CD4-positive, alpha-beta T cell treated with Interleukin-12 subunit alpha and Interleukin-12 subunit beta, for 1 hour (primary cell): ENCODE measurements at places on chromosomes 11 and 22.

DNA sequence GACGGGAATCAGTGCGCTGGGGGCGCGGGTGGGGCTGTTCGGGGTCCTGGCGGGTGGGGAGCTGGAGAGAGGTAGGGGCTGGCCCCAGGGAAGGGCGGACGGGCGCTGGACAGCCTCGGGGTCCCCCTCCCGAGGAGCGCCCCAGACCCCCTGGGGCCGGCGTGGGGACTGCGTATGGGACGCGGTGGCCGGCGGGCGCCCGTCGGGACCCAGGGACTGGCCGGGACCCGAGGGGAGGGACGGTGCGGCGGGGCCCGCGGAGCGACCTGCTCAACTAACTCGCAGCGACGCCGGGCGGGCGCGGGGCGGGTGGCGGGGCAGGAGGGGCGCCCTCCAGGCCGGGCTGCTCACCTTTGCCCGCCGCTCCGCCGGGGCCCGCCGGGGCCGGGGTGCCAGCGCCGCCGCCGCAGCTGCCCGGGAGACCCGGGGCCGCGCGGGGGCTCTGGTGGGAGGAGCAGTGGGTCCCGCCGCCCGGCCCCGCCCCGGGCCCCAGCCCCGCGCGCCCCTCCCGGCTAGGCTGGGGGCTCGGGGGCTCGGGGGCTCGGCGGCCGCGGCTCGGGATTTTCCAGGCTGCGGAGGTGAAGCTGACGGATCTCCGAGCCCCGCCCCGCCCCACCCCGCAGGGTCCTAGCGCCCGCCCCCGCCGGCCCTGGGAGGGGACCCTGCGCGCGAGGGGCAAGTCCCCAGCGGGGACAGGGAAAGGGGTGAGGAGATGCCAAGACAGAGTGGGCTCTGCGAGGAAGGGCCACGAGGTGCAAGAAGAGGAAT lies 12.3 kb downstream of the STARD10 start:
- DNase-seq = peak; percentile 74

DNA sequence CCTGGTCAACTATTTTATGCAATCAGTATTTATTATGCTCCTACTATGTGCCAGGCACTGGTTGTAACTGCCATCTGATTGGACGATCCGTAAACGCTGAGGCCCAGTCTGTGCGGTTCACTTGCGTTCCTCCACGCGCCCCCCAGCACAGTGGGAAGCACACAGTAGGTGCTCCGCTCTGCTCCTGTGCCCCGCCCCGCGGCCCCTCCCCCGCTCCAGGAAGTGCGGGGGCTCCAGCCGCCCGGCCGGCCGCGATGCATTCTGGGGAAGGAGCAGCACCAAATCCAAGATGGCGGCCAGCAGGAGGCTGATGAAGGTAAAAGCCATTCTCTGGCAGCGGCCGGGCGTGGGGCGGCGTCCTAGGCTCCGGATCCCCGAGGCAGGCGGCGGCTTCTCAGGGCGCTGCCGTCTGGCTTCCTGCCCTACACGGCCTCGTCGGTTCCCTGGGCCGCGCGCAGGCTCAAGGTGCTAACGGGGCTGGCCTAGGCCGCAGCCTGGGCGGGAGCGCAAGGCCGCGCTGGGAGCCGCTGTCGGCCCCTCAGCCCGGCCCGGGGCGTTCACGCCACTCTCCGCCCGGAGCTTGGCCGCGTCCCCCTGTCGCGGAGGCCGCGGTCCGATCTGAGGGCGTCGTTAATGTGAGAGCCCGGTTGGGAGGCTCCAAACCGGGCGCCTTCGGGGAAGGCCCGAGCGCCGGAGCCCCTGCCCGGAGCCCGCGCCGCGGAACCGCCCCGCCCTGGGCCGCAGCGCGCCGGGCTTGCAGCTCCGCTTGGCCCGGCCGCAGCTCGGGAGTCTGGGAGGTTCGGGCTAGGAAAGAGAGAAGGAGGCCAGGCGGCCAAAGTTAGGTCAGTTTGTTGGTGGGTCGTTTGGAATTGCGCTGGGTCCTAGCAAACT lies at the start of gene UBE2L3:
Gene UBE2L3, plus strand, starts transcription at position 259 of the 891 bp plus-strand sequence. Its CDS starts 31 bp downstream, at position 290.
- peak; percentile 85 for DNase-seq

DNA sequence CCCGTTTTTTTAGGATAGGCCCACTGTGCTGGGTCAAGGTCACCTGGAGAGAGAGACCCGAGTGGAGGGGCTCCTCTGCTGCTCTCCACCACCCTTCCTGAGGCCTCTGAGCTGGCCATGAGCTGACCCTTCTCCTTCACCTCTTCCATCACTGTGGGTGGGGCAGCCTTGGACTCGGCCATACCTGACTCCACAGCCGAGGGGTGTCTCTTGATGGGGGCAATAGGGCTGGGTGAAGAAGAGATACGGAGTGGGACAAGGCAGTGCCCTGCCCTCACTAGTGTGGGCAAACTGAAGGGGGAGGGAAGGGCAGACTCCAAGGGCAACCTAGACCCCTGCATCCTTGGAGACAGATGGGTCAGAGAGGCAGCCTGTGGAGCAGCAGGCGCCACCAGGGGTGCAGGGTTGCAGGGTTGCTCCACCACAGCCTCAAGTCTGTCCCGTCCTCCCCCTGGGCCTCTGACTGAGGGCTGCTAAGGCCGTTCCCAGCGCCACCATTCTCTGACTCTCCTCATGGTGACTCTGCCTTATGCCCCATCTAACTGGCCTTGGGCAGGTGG lies 20.1 kb upstream of the NECTIN1 start:
- DNase-seq = no peak

- no peak for DNase-seq
Measured at GRCh38 chr22:23363683-23364082, 183.4 kb downstream of the BCR start.

DNA sequence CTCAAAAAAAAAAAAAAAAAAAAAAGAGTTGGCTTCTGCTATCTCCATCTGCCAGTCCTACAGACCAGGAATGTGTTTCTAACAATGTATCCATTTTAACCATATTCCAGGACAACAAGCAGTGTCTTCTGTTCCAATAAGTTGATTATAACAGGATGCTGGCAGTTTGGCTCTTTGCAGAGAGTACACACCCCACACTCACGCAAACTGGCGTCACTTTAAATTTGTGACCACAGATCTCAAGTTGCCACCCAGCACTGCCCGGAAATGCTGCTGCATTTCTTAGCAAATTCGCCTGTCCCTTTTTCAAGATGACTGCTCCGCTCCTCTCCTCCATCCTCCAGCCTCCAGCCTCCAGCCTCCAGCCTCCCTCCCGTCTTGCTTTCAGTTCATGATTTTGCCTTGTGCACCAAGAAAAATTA lies 44.3 kb downstream of the SCGB1A1 start:
- no peak for DNase-seq

GRCh38 chr11:122556605-122557004 lies 98.9 kb upstream of the UBASH3B start:
- DNase-seq = peak; percentile 18

DNA sequence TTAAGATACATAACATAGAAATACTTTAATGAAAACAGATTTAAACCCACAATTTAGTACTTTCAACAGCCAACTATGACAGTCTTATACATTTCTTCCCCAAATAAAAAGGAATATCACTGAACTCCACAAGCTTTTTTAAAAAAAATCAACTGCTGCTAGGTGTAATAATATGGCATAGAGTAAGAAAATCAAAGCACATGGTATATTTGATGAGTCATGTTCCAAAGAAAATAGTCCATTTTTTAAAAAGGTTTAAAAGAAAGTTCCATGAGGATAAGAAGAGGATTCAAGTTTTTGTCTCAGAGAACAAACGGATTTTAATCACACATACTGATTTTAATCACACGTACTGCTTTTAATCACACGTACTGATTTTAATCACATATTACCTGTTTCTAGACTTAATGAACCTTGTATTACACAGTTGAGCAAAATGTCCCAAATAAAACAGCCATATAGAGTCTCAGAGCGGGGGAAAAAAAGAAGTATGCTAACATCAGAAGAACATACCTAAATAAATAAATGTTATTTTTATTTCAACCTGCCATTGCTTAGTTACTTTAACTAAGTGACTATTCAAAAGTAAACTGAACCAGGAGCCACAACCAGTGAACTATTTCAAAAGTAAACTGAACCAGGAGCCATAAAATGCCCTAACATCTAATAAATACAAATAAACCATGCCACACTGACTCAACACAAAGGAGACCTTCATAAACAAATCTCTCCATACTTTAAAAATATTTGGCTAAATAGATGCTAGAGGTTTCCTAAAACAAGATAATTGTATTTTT lies 198.4 kb downstream of the SBF2 start:
- DNase-seq = no peak

DNA sequence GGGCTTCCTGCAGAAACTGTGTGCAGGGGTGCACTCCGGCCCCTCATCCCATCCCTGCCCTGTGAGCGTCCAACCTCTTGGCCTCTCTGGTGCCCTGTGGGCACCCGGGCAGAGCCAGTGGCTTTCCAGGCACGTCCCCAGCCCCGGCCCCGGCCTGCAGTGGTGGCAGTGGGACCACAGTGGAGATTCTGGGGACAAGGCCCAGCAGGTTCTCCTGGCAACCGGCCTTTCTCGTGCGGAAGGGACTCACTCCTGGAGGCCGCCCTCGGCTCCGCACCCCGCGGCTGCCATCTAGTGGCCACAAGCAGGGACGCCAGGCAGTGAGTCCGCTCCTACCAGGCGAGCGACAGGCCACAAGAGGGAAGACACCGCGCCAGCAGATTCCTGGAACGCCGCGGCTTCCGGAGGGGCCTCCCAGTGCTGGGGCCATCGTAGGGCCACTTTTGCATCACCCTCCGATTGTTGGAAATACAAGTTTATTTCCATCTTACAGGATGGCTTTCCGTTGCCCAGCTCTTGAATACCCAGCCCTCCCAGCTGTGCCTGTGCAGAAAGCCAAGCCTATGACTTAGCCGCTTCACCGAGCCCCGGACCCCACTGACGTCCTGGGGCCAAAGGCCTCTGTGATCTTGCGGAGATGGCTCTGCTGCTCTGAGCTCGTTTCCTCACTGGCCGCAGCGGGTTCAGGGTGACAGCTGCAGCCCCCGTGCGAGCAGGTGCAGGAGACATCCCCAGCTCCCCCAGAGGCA lies 357.3 kb downstream of the CTTN start:
- peak; percentile 40 for DNase-seq

DNA sequence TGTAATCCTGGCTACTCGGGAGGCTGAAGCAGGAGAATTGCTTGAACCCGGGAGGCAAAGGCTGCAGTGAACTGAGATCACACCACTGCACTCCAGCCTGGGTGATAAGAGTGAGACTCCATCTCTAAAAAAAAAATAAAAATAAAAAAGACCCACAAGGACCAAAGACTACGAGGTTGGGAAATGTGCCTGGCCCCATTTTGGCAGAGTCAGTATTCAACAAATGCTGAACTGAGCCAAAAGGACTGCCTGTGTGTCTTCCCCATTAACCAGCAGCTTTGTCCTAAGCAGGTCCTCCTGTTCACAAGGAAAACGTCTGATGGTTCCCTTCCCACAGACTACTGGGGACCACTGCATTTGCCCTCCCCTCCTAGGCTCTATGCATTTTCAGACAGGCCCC lies 27.6 kb downstream of the ADORA2A start:
- no peak for DNase-seq

DNA sequence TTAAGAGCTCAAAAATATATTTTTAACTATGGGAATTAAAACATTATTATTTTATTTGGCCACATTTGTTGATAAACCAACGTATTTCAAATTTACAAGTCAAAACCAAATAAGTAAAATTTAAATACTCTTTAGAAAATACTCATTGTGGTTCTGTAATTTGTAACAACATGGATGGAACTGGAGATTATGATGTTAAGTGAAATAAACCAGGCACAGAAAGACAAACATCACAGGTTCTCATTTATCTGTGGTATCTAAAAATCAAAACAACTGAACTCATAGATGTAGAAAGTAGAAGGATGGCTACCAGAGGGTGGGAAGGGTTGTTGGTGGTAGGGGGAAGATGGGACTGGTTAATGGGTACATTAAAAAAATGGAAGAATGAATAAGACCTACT lies 50.8 kb downstream of the STK33 start:
- no peak for DNase-seq

GRCh38 chr11:335779-336658 lies 15.4 kb upstream of the IFITM3 start:
- DNase-seq = no peak

GRCh38 chr11:96149743-96150555 lies 193.0 kb downstream of the MAML2 start:
- no peak for DNase-seq

- no peak for DNase-seq
Measured at GRCh38 chr22:34579519-34579918, 486.4 kb upstream of the ISX start.

DNA sequence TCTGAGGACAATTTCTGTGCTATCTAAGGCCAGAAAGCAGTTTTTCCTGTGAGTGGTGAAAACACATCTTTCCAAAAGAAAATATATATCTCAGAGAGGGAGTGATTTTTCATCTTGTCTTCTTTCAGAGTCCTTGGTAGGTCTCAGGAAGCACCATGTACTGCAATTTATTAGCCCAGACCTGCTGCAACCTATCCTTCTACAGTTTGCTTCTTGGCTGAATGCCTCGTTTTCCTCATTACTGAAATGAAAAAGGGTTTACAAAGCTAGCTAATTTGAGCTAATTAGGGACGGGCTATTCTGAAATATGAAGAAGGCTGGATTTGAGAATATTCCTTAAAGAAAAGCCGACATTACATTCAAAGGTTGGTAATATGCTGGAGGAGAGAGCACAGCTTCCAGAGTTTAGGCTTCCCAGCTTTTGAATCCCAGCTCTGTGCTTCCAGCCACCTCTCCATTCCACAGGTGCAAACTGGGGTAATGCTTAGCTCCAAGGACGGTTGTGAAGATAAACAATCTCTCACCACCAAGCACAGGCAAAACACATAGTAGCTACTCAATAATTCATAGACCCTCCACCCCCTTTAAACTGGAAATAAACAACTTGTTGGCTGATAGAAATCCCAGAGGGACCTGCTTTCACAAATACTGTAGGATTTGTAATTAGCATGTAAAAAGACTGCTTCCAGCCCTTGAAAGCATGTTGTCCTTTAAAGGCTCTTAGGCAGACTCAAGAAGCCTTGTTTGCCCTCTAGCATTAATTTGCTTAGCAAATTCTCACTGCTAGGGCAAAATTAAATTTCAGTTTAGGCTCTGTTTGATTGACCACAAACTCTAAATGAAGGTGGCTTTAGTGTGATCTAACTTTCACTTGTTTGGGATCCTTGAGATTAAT lies 24.5 kb upstream of the SESN3 start:
- no peak for DNase-seq

- DNase-seq = no peak
Measured at GRCh38 chr11:26573896-26574295, 1.8 kb upstream of the MUC15 start.

- DNase-seq = no peak
Measured at GRCh38 chr11:35223371-35223796, 84.4 kb downstream of the CD44 start.
